ENCODE measurements at places on chromosomes 2 and 18. TPM values are rescaled to one million over a fixed set of nuclear protein-coding genes. Genes with fewer than 3 reads are reported as not detected.

TMEFF2 gene
- 6.3 TPM for total RNA-seq

LRRC30 gene
- 9.4 TPM for total RNA-seq

ROCK2 gene
- 37.1 TPM for total RNA-seq

CCDC88A gene
- total RNA-seq = 48.5 TPM

Data from skeletal muscle tissue (tissue), 5 donors.